ENCODE measurements at places on chromosomes 5 and 9. TPM values are rescaled to one million over a fixed set of nuclear protein-coding genes. Genes with fewer than 3 reads are reported as not detected.

Gene SLC1A1
- total RNA-seq = 6.9 TPM

GRCh38 chr5:68071736-68072135 lies 143.8 kb upstream of the PIK3R1 start:
- DNase-seq = no peak

GRCh38 chr5:115257981-115258380 lies 4.7 kb downstream of the PGGT1B start:
- no peak for DNase-seq

GRCh38 chr5:141848744-141849414 lies 29.3 kb downstream of the PCDH1 start:
- DNase-seq = no peak

GRCh38 chr9:127545196-127546124 lies 66.6 kb upstream of the STXBP1 start:
- DNase-seq = no peak

All from urinary bladder (tissue), 4 donors.